Activated CD8-positive, alpha-beta memory T cell treated with anti-CD3 and anti-CD28 coated beads for 1 hour (primary cell): ENCODE measurements at places on chromosomes 4 and X.

DNA sequence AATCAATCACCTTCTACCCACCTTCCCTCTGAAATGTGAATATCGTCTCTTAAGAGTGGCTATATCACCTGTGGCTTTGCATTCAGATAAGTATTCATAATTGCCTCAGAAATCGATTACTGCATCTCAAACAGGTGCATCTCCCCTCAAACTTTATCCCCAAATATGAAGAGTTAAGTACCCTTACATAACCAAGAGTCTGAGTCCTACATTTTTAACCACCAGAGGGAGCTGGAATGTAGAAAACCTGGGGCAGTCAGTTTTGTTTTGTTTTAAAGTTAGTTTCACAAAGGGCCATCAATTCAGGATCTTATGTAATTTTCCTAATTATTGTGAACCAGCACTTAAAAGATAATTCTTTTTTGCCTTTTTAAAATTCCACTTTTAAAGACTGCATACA lies 5.7 kb downstream of the TCEANC start:
- DNase-seq, result no peak

- DNase-seq, result peak; percentile 28
These were observed 10.4 kb downstream of the L1CAM start for GRCh38 chrX:153875391-153876111.

GRCh38 chr4:155197757-155198156 lies 10.7 kb upstream of the NPY2R start:
- DNase-seq, result no peak

- DNase-seq, result no peak
These were observed 432.2 kb downstream of the RPA4 start for GRCh38 chrX:97315939-97316338.

GRCh38 chrX:28586286-28586685 lies 960 bp upstream of the IL1RAPL1 start:
- no peak for DNase-seq

- DNase-seq, result no peak
These were observed 1.4 kb upstream of the NR0B1 start for GRCh38 chrX:30310429-30311206.

DNA sequence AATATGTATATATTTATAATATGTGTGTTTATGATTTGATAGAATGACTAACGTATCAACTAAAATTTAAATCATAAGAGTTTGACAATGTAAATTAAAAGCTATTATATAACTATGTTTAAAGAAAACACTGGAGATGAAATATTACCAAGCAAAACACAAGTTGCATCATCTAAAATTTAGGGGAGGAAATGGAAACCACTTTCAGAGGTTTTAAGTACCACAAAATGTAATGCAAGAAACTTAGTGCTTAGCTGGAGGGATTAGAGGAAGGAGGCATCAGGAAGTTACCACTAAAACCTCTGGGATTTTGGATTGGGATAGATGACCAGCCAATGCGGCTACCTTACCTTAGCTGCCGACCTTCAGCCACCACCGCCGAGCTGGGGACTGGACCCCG lies 1192.1 kb upstream of the PRKX start:
- no peak for DNase-seq

DNA sequence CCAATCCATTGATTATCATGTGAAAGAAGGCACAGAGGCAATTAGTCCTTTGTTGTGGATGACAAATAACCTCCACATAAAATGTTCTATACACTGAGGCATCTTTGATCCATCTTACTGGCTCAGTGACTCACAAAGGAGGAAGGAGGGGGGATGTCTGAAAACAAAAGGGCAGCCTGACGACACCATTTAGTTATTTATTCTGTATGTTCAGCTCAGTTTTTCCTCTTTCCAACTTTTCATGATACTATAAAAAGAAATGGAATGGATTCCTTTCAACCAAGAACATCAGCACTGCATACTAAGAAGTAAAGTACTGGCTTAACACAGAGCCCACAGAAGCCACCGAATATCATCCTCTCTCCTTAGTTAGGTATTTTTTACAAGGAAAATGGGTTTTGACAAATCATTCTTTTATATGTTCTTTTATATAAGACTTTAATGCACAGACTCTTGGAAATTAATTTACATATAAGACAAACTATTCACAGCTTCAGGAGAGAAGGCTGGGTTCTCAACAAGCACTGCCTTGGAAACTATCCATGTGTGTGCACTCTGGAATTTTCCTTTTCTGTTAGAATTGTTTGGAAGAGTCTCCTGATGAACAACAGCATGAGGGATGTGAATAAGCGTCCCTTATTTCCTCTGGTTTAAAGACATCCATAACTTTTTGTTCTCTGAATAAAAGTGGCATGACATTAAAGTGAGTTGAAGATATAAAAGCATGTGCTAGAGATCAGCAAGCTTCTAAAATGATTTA lies 135.6 kb downstream of the TSPAN5 start:
- DNase-seq, result no peak
